ENCODE measurements at places on chromosomes 4 and X. TPM values are rescaled to one million over a fixed set of nuclear protein-coding genes. Genes with fewer than 3 reads are reported as not detected.
A peak's percentile ranks its signal among the peaks of the same experiment; 100 is the strongest.

RTL5 gene
- total RNA-seq: 25.4 TPM

PFKFB1 gene
- 1.5 TPM for total RNA-seq

GPM6B gene
- total RNA-seq: 5.4 TPM

MEPE gene
- total RNA-seq: not detected

PARM1 gene
- 40.5 TPM for total RNA-seq

VCX3B gene
- total RNA-seq: 44.0 TPM

GRCh38 chrX:619451-619811 is 11.2 kb upstream of the SHOX start:
- H3K27ac ChIP-seq: no peak overlapping the region
- no peaks in the 10 kb centered on the region for H3K36me3 ChIP-seq
- no peak for DNase-seq
- no peaks in the 10 kb centered on the region for H3K4me1 ChIP-seq
- no peaks in the 10 kb centered on the region for H3K27me3 ChIP-seq

- H3K4me1 ChIP-seq: no peaks in the 10 kb centered on the region
- H3K36me3 ChIP-seq: no peaks in the 10 kb centered on the region
- no peak overlapping the region for H3K27ac ChIP-seq
- no peaks in the 10 kb centered on the region for H3K27me3 ChIP-seq
Measured at GRCh38 chr4:82975792-82976191, 34.8 kb downstream of the LIN54 start.

DNA sequence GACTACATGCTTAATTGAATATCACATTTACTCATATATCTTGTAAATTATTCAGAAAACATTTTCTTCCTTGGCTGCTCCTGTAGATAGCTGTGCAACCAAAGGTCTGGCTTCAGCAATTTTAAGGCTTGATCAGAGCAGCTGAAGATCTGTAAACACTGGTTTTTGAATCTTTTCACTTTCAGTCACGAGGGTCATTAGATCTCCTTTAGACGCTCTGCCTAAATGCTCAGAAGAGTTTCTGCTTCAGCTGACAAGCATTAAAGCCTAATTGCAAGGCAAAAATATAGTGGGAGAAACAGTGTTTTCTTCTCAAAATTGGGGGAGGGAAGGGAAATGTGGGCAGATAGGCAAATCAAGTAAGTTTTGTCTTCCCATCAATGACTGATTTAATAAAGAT is 25.7 kb downstream of the TRPC5 start:
- H3K27ac ChIP-seq: no peak overlapping the region
- H3K4me3 ChIP-seq: no peak overlapping the region
- H3K27me3 ChIP-seq: no peaks in the 10 kb centered on the region
- no peaks in the 10 kb centered on the region for H3K4me1 ChIP-seq
- DNase-seq: no peak

- peaks cover 13% of the 10 kb centered on the region for H3K4me1 ChIP-seq
- peak; percentile 31 for DNase-seq
- peak overlapping the region; percentile 89 for H3K27ac ChIP-seq
- H3K36me3 ChIP-seq: no peaks in the 10 kb centered on the region
Measured at GRCh38 chr4:25160714-25161592, 704 bp upstream of the SEPSECS start.

DNA sequence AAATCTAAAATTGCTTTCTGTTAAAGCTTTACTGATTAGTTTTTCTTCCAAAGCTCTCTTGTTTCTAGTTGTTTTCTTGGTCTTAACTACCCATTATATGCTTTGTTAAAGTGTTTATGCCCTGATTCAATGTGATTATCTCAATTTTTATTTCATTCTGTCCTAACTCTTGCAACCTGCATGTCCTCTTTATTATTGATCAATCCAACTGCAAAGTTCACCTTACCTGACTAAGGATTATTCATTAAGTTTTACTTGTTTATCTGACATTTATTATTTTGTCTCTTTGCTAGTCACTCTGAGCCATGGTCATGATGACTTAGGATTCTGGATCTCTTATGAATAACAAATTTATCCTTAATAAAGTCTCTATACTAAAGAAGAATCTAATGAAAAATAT is 15.8 kb downstream of the UGT2B10 start:
- no peak overlapping the region for H3K4me3 ChIP-seq
- H3K36me3 ChIP-seq: no peaks in the 10 kb centered on the region

DNA sequence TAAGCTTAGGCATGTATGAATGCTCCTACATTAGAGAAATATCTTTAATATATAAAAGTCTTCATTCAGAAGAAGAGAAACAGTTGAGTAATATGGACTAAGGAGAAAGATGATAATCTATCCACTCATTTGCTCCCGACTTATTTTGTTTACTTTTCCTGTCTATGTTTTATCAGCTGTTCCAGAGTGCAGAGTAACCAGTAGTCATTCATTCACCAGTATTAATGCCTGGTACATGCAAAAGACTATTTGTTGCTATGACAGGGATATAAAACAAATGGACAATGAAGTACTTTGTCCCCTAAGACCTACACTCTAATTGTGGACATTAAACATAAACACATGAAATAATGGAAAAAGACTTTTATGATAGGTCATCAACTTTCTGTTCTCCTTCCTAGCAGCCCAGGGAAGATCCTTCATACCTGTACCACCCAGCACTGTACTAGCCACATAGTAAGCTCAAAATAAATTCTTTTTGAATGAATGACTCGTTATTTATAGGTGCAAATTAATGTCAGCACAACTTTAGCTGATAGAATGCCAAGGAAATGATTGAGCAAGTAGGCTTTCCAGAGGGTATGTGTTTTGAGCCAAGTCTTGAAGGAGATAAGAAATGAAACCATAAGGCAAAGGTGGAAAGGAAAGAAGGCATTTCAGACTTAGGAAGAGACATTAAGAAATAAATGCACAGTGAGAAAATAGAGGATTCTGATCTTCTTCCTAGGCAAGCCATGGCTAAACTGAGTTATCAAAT is 45.0 kb upstream of the IL13RA1 start:
- H3K4me1 ChIP-seq: no peaks in the 10 kb centered on the region
- no peak overlapping the region for H3K4me3 ChIP-seq
- no peak overlapping the region for H3K27ac ChIP-seq
- H3K36me3 ChIP-seq: no peaks in the 10 kb centered on the region
- no peaks in the 10 kb centered on the region for H3K27me3 ChIP-seq
- DNase-seq: no peak

- H3K4me3 ChIP-seq: no peak overlapping the region
- no peaks in the 10 kb centered on the region for H3K36me3 ChIP-seq
- no peaks in the 10 kb centered on the region for H3K27me3 ChIP-seq
- no peak overlapping the region for H3K27ac ChIP-seq
Measured at GRCh38 chrX:132738951-132739350, 219.5 kb downstream of the HS6ST2 start.

Data from testis (tissue), 5 donors.